Naive thymus-derived CD8-positive, alpha-beta T cell (primary cell): ENCODE measurements at places on chromosomes 4 and X. TPM values are rescaled to one million over a fixed set of nuclear protein-coding genes. Genes with fewer than 3 reads are reported as not detected.

DNA sequence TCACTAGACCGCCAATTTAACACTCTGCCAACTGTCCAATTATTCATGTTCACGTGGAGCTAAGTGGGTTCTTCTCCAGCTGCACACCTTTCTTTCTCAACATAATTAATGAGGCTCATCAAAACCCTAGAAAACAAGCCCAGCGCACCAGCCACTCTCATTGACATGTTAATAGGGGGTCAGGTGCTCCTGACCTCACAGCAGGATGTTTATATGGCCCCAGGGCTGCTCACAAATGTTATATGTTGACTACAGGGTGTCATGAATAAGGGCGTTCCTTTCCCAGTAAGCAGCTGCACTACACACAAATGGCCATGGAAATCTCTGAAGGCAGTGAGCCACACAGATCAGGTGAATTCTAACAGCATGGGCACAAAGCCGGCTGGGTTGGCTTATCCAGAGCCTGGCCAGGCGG, 209.8 kb downstream of the MGST2 start:
- H3K27me3 ChIP-seq, result no peaks in the 10 kb centered on the region
- no peak overlapping the region for H3K27ac ChIP-seq
- peaks cover 4% of the 10 kb centered on the region for H3K4me1 ChIP-seq
- no peak overlapping the region for H3K4me3 ChIP-seq
- H3K36me3 ChIP-seq, result peaks cover 4% of the 10 kb centered on the region

- H3K4me1 ChIP-seq, result no peaks in the 10 kb centered on the region
- H3K4me3 ChIP-seq, result no peak overlapping the region
- no peak for DNase-seq
- no peak overlapping the region for H3K27ac ChIP-seq
- H3K27me3 ChIP-seq, result peaks cover 5% of the 10 kb centered on the region
Measured at GRCh38 chrX:1932231-1932630, 317.4 kb downstream of the ASMT start.

DNA sequence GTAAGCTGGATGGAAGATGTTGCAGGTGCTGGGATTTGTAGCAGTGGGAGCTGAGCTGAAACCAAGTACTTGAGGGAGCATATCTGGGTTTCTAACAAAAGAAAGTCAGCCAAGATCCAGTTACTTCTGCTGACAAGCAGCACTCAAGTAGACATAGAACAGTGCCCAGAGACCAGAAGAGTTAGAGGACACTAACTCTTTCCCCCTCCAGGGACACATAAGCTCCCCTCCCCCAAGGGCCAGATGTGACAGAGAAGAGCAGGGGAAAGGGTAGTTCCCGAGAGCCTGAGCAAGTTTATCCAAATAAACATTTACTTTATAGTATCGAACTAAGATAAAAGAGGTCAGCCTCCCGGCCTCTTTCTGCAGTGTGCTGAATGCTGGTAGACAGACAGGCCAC, 12.2 kb downstream of the TRPC3 start:
- peaks cover 2% of the 10 kb centered on the region for H3K4me1 ChIP-seq
- H3K4me3 ChIP-seq, result no peak overlapping the region
- no peak overlapping the region for H3K27ac ChIP-seq
- DNase-seq, result no peak
- peaks cover 30% of the 10 kb centered on the region for H3K27me3 ChIP-seq

- H3K4me3 ChIP-seq, result no peak overlapping the region
- H3K36me3 ChIP-seq, result no peaks in the 10 kb centered on the region
- no peak for DNase-seq
- H3K27me3 ChIP-seq, result no peaks in the 10 kb centered on the region
- H3K4me1 ChIP-seq, result no peaks in the 10 kb centered on the region
Measured at GRCh38 chr4:166481739-166482138, 608.7 kb downstream of the TLL1 start.

Gene CXorf49
- polyA plus RNA-seq, result not detected

GRCh38 chr4:57148831-57149505, 38.8 kb upstream of the IGFBP7 start:
- no peak for DNase-seq
- no peak overlapping the region for H3K27ac ChIP-seq
- no peak overlapping the region for H3K4me3 ChIP-seq
- no peaks in the 10 kb centered on the region for H3K36me3 ChIP-seq
- H3K27me3 ChIP-seq, result peaks cover 15% of the 10 kb centered on the region

DNA sequence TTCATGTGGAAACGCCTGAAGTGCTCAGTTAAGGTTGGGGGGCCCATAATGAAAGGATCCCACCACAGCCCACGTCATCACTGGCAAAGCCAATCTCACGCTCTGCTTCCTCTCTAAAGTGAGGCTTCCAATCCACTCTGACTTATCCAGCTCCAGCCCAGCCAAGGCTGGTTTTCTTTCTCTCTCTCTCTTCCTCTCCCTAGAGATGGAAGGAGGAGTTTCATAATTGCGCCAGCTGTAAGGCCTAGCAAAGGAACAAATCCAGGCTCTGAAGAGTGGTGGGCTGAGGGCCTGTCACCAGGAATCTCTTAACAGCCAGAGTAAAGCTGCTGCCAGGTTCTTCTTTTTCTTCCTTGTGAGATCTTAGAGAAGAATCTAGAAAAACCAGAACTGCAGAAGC, 20.7 kb upstream of the BCLAF3 start:
- DNase-seq, result no peak
- no peaks in the 10 kb centered on the region for H3K27me3 ChIP-seq
- peaks cover 8% of the 10 kb centered on the region for H3K36me3 ChIP-seq

DNA sequence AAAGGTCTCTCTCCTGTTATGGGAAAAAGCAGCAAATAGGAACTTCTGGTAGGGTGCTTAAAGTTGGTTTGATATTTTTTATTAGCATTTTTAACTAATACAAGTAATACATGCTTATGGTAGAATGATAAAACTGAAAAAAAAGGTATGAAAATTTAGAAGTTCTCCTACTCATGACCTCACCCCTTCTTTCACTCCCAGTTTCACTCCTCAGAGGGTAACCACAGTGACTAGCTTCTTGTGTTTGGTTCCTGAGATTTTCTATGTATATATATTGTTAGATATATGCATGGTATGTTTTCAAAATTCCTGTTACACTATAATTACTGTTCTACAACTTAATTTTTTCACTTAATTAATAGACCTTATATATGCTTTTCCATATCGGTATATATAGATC, 66.5 kb downstream of the AR start:
- DNase-seq, result no peak
- H3K27ac ChIP-seq, result no peak overlapping the region
- H3K27me3 ChIP-seq, result no peaks in the 10 kb centered on the region
- no peaks in the 10 kb centered on the region for H3K4me1 ChIP-seq
- H3K36me3 ChIP-seq, result no peaks in the 10 kb centered on the region
- no peak overlapping the region for H3K4me3 ChIP-seq

GRCh38 chrX:66203114-66203513, 39.1 kb downstream of the HEPH start:
- no peak overlapping the region for H3K4me3 ChIP-seq
- no peak for DNase-seq
- peaks cover 21% of the 10 kb centered on the region for H3K4me1 ChIP-seq
- H3K27ac ChIP-seq, result no peak overlapping the region
- no peaks in the 10 kb centered on the region for H3K36me3 ChIP-seq
- no peaks in the 10 kb centered on the region for H3K27me3 ChIP-seq

DNA sequence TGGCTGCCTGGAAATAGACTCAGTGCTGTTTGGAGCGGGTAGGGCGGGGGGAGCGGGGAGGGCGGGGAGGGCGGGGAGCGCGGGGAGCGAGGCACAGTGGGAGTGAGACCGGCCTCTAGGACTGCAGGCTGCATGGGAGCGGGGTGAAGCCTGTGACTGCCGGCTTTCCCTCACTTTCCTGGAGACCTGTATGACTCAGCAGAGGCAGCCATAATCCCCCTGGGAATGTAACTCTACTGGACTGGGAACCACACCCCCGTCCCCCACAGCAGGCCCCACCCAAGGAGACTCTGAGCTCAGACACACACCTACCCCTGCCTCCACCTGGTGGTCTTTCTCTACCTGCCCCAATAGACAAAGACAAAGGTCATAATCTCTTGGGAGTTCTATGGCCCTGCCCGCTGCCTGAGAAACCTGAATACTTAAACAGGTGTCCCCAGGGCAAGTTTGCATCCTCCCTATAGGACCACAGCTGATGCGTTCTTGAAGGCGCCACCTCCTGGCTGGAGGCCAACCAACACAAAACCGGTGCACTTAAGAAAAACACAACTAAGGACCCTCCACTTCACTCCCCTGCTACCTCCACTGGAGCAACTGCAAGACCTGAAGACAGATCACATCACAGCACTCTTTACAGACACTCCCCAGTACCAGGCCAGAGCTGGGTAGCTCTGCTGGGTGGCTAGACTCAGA, 18.0 kb downstream of the HDAC8 start:
- H3K4me3 ChIP-seq, result no peak overlapping the region
- peaks cover 19% of the 10 kb centered on the region for H3K4me1 ChIP-seq
- H3K27ac ChIP-seq, result no peak overlapping the region

DNA sequence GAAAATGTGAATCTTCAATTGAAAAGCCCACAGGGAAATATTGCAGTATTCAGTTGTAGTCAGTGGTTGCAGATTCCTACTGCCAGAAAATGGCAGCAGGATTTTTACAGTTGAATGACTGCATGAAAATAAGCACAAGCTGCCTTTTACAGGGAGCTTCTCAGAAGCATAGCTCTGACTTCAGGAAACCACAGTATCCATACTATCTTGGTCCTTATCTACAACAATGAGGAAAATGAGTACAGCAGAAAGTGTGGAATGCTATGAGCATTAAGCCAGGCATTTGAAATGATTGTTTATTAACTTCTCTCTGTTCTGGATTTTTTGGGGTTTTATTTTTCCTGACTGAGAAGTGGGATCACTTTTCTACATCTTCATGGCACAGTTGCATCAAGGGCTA, 34.6 kb upstream of the PRRG1 start:
- H3K4me1 ChIP-seq, result no peaks in the 10 kb centered on the region
- no peaks in the 10 kb centered on the region for H3K36me3 ChIP-seq
- no peak overlapping the region for H3K27ac ChIP-seq
- no peak for DNase-seq

DNA sequence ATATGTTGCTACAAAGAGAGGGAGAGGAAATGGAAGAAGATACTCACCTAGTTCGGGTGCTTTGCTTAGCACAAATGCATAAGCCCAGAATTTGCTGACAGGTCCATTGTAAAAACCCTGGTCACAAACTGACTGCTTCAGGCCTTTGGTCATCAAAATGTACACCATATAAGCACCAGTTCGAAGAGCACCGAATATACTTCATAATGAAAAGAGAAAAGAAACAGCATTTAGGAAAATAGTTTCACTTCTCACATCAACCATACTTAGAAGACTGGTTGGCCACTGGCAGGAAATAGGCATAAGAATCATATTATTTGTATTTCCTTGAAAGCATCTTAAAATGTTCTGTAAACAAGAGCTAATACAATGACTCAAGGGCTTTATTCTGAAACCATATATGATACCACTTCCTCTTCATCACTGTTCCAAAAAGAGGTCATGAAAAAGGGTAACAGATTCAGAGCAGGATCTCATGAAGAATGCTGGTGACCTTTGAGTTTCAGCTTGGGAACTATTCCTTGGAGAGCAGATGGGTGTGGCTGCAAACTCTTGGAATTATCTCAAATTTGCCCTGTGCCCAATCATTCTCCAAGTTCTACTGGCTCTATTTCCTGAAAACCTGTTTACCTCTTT, 138.7 kb downstream of the ELOVL6 start:
- no peaks in the 10 kb centered on the region for H3K27me3 ChIP-seq
- peak overlapping the region; percentile 10 for H3K4me3 ChIP-seq
- H3K27ac ChIP-seq, result peak overlapping the region; percentile 63
- DNase-seq, result no peak

DNA sequence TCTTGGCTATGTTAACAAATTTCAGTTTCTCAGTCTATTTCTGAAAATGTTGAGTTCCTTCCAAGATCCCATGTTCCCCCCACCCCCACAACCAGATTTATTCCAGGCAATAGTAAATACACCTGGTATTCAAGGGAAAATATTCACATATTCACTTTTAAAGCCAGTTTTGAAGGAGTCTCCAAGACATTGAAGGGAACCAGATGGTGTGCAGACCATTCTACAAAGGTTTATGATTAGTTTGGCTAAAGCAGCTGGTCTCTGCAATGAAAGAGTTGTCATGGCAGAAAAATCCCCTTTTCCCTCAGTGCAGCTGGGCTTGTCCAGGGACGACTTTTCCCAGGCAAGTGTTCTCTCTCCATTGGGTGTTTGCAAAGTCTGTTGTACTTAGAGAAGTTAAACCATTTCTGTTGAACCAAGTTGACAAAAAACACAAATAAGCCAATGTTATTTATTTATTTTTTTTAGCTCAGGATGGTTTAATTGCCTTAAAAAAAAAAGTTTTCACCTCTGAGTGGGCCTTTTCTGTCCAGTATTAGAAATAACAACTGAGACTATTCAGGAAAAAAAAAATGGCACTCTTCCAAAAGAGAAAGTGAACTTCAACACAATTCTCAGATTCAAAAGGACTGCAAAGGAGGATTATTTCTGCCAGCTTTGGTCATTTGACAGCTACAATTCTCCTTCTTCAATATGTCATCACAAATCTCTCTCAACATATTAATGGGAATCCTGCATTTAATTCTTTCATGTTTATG, 410.6 kb downstream of the IL1RAPL1 start:
- no peak overlapping the region for H3K4me3 ChIP-seq
- H3K36me3 ChIP-seq, result peaks cover 4% of the 10 kb centered on the region
- no peaks in the 10 kb centered on the region for H3K27me3 ChIP-seq
- H3K27ac ChIP-seq, result no peak overlapping the region
